ENCODE measurements at places on chromosomes 1 and 21.

- peak; percentile 91 for DNase-seq
Observed at GRCh38 chr1:23562137-23562876, 3.0 kb upstream of the ID3 start.

GRCh38 chr21:15063814-15064575 lies 805 bp downstream of the NRIP1 start:
- DNase-seq, result no peak

DNA sequence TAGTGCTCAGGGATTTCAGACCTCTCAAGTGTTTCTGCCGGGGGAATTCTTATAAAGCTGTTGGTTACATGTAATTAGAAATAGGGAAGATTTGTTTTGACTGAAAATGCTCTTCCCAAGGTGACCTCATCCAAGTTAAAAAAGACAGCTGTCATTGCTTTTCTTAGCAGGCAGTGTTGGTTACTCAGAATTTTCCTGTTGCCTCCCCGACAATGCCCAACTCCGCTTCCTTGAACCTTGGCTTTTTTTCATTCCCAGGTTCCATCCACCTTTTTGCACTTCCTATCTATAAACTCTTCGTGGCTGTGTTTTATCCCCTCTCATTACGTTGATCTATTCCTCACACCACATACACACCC lies 825 bp upstream of the DPH5 start:
- DNase-seq, result no peak

- no peak for DNase-seq
Observed at GRCh38 chr1:101522486-101522885, 285.7 kb downstream of the S1PR1 start.

DNA sequence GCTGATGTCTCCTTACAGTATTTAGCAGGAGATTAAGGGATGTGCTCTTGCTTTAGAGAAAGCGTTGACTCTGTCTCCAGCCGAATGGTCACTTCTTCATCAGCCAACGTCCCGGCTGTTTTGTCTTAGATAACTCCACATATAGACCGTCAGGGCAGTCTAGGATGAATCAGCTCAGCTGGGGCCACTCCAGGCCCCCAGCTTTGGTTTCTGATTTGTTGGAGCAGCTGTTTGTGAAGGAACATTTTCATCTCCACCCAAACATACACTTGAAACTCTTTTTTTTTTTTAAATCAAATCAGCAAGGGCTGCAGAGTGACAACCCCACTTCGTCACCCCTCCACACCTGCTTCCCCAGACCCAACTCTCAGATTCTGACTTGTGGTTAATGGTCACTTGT lies 206.1 kb upstream of the GALNT2 start:
- DNase-seq, result no peak

DNA sequence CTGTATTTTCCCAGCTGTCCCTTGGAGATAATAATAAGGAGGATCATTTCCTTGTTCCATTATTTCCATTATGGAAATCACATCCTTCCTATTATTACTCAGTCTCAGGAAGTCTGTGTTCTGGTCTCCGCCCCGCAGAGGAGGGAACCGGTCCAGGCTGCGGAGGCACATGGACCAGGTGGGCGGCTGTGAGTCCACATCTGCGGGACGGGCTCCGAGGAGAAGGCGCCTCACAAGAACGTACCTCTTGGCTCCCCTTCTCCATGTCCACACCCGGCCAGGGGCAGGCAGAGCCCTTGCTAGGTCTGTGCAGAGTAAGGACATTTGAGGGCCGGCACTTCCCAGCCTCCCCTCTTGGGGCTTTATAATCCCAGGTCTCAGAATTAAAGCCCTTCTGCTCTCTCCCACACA lies 14.6 kb downstream of the RAB7B start:
- DNase-seq, result no peak

- DNase-seq, result no peak
Observed at GRCh38 chr1:117942293-117942692, 12.8 kb downstream of the WDR3 start.

DNA sequence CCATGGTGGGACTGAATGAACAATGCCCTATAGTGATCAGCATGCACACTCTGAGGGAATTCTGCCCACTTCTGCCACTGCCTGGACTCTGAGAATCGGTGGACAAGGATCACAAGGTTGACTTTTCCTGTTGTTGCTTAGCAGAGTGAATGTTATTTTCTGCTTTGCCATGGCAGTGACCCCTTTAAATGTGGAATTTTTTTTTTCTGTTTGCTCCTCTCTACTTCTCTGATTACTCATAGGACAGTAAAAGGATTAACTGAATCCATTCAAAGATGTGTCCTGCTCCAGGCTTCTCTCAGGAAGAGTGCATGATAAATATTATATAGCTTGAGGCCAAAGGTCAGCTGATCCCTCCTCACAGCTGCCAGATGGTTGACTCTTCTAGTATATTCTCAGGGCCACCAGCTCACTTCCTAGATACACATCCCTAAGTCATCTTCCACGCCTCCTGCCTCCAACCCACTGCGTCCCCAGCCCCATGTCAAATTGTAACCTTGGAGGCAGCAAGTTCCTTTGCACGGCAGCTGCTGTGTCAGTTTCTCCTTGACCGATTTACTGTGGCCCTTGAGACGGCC lies 74.0 kb upstream of the RALGPS2 start:
- DNase-seq, result no peak

GRCh38 chr1:162360237-162360873 lies 16.3 kb downstream of the SPATA46 start:
- no peak for DNase-seq

DNA sequence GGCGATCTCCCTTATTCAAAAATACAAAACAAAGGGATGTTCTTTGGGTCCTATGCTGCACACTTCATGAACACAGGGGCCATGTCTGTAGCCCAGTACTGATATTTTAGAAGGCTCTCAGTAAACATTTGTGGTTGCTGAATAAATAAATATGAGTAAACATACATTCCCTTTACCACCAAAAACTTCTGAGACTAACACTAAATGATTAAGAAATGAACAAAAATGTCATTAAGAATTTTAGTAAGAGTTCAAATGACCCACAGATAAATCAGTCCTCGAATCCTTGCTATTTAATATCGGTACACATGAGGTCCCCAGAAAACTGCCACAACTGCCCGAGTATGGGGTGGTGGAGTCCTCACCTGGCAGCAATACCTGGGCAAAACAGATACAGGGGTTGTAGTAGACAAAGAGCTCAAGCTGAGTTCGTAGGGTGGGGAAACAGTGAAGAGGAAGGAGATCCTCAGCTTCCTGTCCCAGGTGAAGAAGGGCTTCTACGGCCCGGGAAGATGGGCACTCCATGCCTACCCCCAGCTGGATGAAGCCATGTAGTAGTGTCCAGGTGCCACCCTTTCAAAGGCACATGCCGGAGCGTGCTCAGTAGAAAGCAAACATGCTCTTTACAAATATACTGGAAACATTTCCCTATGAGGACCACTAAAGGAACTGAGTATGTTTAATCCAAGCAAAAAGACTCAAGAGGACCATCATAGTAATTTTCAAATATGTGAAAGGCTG lies 72.6 kb upstream of the ARHGAP29 start:
- DNase-seq, result no peak

DNA sequence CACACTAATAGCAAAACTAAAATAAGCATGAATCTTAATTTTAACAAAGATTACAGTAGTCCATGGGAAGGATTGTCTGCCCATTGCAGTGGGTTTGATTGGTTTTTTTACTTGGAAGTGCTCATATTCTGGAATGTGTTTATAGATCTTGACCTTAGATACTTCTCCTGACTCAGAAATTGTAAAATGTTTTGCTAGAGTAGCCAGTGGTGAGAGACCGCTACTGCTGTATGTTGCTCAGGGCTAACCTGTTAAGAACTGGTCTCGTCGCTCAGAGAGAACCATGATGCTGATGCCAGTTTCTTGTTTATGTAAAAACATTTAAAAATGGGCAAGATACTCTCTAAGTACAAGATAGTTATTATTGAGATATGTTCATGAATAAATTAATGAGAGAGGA lies 99.9 kb downstream of the ROR1 start:
- no peak for DNase-seq

DNA sequence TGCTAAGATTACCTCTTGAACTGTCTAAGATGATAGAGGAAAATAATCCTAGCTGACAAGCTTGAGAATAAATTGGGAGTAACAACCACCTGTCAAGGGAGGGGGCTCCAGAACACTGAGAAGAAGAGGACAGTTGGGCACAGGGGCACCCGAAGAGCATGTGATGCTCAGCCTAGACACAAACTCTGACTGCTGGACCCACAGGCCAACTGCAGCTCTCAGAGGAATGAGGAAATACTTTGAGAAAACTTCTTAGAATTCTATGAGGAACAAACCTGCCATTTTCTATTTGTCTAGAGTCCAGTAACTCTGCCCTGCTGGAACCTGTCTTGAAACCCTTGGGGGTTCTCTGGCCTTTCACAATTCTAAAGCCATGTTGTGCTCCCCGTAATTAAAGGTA lies 124.1 kb upstream of the KCNK2 start:
- no peak for DNase-seq

DNA sequence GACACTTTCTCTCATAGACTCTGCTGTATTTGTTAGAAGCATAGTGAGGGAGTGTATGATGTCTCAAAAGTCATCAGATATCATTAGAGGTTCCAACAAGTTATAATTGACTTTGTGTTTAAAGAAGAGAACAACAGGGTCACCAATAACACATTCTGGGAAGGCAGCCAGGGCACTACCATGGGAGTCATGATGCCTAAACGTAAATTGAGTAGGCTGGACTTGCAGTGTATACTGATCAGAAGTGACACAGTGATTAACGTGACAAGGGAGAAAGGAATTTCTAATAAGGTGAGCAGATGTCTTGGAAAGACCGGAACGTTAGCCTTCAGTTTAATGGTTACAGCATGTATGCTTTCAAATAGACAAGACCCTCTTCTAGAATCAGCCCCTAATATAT lies 973.2 kb downstream of the NCAM2 start:
- peak; percentile 81 for DNase-seq

DNA sequence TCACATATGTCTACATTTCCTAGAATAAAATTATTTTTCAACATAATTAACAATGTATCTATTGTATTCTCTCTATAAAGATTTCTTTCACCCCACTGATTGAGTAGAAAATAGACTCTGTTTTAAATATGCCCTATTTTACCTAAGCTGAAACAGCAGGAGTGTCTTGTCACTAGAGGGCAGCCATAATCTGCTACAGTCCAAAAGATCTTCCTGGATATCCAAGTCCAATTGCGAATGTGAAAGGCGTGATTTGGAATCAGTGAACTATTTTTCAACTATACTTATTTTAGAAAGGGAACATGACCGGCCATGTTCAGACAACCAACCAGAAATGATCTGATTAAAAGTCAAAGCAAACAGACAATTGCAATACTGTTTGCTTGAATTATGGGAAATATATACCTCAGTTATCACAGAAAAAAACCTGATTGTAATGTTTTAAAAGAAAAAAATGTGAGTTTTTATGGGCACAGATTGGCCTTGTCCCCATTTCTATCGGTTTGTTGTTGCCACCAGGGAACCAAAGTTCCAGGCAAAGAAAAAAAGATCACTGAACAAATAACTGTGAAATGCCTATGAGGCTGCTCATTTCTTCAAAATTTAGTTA lies 1211.0 kb upstream of the ADGRL4 start:
- peak; percentile 50 for DNase-seq

DNA sequence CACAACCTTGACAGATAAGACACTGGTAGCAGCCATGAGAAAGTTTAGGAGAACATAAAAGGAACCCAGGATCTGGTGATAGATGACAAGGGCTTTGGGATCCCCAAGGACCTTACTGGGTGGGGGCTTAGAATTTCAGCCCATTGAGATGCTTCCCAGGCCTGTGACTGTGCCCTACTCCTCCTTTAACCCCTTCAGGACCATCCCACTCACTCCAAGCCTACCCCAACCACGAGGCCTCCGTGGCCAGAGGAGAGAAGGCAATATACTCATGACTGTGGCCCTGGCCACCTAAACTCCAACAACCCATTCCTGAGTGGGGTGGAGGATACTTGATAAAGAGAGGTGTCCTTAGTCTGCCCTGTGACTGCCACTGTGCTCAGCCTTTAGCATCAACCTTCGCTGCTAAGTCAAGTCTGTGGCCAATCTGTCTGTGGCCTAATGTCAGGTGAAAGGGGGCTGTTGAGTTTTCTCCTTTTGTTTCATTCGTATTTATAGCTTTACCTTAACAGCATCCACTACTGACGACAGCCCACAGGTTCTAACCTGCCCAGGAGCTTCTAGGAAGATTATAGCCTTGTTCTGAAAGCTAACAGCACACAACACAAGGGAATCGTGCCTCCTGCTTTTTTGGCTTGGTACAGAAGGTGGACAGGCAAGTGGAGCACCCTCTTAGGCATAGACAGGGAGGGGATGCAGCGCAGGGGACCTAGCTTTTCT lies 16.9 kb upstream of the BCAR3 start:
- no peak for DNase-seq

DNA sequence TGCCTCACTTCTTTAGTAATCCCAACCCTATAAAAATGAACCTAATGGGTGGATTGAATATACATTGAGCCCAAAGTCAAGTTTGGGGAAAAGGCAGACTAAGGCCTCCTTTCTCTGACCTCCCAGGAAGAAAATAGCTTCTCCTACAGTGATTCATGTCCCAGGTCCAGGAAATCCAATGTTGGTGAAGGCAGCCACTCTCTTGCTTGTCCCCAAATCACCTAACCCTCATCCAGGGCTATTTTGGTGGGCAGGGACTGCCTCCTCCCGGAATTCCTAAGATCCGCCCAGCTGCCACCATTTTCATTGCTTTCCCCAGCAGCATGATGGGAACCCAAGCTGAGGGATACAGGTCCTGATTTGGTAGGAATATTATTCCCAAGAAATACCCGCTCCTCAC lies 8.4 kb downstream of the MYOG start:
- DNase-seq, result no peak

GRCh38 chr1:71770121-71770520 lies 512.2 kb downstream of the NEGR1 start:
- no peak for DNase-seq

- no peak for DNase-seq
Observed at GRCh38 chr1:37651803-37652202, 17.1 kb upstream of the RSPO1 start.

DNA sequence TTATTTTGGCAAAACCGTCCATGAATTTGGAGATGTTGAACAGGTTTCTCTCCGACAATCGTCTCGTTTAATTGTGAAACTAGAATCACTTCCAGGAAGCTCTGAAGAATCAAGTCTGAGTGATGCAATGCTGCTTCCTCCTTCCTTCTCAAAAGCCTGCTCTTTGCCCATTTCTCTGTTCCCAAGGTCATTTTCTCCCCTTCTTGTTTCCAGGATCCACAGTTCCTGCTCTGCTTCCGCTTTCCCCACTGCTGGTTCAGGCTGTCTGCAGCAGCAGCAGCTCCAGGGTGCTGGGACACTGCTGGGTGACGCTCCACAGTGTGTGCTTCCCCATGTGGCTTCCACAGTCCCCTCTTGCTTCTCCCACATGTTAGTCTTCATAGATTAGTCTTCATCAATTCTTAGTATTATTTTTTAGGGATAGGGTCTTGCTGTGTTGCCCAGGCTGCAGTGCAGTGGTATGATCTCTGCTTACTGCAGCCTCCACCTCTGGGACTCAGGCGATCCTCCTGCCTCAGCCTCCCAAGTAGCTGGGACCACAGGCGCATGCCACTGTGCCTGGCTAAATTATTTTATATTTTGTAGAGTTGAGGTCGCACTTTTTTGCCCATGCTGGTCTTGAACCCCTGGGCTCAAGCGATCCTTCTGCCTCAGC lies 156.2 kb downstream of the DYRK1A start:
- no peak for DNase-seq

- peak; percentile 29 for DNase-seq
Observed at GRCh38 chr1:202067188-202067974, 55.3 kb upstream of the GPR37L1 start.

Data from SHP77 treated with DMSO at 0.1 percent for 48 hours (cell line).